Hepatic stellate cell (primary cell): ENCODE measurements at places on chromosomes 13 and 19.

DNA sequence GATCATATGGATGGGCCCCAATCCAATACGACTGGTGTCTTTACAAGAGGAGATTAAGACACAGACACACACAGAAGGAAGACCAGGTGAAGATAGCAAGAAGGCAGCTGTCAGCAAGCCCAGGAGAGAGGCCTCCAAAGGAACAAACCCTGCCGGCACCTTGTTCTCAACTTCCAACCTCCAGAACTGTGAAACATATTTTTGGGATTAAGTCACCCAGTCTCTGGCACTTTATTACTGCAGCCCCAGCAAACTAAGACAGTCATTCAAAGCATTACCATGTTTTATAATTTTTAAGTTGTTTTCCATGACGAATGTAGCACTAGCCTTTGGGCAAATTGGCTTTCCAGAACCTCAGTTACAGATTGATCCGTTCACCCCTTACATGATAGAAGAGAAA is 11.3 kb downstream of the STARD13 start:
- DNase-seq: no peak

GRCh38 chr13:97110936-97111335 is 111.2 kb upstream of the MBNL2 start:
- DNase-seq: no peak

DNA sequence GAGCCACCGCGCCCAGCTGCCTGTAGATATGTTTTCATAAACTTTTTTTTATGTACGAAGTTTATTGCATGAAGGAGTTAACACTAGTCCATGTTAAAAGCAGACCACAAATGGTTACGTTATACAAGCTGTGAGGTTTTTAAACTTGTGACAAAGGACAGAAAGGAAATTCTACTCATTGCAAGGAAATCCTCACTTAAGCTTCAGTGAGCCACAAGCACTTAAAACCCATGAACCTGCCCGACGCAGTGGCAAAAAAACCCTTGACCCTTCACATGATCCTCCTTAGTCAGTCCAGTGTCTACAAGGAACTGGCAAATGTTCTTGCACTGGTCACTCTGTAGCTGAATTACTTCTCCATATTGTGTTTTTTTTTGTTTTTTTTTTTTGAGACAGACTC is 4.2 kb downstream of the MPND start:
- no peak for DNase-seq

DNA sequence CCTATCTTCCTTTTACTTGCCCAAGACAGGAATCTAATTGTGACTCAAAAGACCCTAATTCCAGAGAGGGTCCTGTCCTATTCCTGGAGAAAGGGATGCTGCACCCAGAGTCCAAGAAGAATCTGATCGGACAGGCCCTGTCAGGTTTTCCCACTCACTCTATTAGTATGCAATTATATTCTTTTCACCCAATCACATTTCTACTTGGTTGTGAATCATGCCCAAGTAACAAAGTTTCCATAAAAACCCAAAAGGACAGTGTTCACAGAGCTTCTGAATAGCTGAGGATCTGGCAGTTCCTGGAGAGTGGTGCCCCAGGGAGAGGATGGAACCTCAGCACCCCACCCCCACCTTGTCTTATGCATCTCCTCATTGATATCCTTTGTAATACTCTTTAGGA is 135.3 kb upstream of the SLITRK5 start:
- no peak for DNase-seq

- no peak for DNase-seq
Observed at GRCh38 chr13:87677496-87678371, 6.6 kb downstream of the SLITRK5 start.

DNA sequence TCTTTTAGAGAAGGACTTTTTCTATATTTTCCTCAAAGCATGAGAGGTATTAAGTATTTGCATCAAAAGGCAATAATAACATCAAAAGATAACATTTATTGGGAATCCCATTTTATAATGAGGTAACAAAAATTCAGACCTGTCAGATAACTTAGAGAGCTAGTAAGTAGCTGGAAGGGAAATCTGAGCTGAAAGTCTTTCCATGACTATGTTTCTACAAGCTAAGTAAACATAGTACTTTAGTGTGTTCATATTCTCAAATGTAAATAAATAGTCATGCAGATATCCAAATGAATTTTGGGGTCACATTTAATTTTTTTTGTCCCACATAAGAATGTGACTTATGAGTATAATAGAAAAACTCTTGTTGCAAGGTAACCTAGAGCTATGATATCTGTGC is 87.3 kb upstream of the FBXL3 start:
- DNase-seq: no peak

GRCh38 chr13:40169476-40169875 is 497.0 kb downstream of the FOXO1 start:
- no peak for DNase-seq

DNA sequence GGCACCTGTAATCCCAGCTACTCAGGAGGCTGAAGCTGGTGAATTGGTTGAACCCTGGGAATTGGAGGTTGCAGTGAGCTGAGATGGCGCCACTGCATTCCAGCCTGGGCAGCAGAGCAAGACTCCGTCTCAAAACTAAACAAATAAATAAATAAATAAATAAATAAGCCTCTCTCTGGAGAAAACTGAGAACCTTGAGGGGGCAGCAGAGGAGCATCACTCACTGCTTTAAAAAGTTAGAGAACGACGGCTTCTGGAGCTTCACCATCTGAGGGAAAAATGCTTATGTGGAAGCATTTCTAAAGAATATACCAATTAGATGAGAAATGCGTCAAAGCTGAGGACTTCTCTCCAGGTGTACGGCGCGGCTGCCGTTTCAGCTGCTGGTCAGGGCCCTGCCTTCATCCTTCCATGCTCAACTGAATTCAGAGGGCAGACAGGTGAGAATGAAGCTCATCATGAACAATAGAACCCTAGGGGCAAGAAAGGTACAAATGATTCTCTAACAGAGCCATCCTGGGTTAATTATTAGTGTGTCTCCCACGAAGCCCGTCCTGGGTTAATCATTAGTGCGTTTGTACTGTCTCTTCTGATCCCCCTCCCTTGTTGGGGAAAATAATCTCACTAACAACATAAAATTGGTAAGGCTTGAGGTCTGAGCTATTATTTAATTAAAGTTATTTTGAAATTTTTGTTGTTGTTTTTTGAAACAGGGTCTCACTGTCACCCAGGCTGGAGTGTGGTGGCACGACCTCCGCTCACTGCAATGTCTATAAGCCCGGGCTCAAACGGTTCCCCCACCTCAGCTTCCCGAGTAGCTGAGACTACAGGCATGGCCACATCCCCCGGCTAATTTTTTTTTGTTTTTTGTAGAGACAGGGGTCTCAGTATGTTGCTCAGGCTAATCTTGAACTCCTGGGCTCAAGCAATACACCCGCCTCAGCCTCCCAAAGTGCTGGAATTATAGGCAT is 80.1 kb downstream of the IPO5 start:
- peak; percentile 54 for DNase-seq

GRCh38 chr13:103130681-103131210 is 64.5 kb upstream of the SLC10A2 start:
- no peak for DNase-seq

DNA sequence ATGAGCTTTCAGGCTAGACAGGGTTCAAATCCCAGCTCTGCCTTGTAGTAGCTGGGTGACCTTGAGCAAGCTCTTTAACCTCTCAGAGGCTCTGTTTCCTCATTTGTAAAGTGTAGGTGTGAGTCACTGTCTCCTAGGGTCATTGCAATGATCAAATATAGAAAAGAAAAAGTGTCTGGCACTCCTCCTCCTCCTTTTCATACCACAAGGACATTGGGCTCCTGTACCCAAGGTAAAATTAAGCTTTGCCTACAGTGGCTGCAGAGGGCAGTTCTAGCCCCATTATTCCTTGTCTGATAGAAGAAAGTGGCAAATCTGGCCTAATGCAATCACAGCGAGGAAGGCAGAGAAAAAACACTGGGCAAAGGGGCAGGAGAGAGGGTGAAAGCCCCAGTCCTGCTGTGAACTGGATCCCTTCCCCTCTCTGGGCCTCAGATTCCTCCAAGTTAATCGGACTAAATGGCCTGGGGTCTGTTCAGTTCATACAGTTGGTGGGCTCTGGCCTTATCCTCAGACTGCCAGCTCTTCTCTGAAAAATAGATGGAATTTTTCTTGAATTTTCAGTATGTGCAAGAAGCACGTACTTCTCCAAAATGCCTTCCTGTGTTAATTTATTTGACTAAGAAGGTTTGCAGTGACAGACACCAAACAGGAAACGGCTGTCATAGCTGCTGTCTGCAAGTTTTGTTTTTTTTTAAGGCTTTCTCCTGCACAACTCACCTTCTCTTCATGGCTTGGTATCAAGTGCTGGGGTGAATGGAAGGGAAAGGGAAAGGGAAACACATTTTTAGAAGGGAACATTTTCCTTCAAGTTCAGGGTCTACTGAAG is 35.3 kb downstream of the RGCC start:
- DNase-seq: no peak

DNA sequence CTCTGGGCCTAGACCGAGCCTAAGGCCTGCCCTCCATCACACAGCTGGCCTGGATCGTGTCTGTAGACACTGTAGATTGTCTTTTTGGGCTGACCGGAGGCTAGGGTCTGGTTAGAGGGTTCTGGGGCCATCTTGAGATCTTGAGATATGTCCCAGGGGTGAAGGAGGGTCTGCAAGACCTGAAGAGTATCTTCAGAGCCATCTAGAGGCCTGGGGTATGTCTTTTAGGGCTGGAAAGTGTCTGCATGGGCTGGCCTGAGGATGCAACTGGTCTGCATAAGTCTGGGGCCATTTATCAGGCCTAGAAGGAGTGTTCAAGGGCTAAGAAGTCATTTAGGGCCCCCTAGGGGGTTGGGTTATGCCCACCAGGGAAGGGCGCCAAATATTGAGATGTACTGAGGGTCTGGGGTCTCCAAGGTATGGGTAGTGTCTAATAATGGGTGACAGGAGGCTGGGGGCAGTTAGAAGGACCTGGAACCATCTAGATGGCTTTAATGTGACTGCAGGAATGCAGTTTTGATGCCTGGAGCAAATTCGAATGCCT is 555 bp downstream of the SCAF1 start:
- no peak for DNase-seq
